ENCODE measurements at places on chromosomes 1 and 21.
A peak's percentile ranks its signal among the peaks of the same experiment; 100 is the strongest.

DNA sequence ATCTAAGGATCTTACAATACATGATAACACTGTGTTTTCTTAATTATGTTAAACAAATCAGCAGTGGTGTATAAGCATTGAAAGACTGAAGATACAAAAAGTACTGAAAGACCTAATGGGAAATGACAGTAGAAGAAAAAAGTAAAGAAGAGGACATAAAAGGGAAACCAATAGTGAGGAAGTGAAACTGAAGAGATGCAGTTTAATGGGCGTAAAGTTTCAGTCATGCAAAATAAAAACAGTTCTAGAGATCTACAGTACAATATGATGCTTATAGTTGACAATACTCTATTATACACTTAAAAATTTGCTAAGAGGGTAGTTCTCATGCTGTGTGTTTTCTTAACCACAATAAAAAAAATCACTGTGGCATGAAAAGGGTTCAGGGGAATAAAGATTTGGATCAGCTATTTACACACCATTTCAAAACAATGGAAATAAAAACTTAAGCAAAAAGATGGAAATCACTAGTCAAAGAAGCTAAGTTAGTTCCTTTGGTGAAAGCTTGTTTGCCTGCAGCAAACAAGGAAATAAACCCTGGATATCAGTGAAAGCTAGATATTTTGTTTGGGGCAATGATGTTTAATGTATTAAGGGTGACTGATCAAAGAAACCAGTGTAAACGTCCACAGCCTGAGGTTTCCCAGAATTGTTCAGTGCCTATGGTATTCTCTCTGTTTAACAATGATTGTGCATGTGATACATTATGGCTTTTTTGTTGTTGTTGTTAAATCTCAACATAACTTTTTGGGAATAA, 1160.8 kb upstream of the ADGRL2 start:
- DNase-seq: no peak

DNA sequence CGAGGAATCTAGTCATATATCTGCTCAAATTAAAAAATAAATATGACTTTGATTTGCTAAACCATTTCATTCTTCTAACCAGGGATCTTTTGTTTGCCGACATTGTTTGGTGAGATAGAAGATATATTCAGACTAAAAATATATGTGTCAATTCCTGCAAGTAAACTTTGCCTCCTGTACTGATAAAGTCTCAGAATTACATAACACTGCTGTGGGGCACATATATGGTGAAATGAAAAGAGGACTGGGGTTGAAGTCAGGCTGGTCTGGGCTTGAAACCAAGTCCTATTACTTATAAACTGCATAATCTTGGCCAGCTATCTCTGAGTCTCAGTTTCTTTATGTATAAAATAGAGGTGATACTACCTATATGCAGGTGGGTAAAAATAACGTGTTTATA, 9.8 kb downstream of the SCMH1 start:
- DNase-seq: no peak

- DNase-seq: peak; percentile 56
These were observed 1.9 kb downstream of the ZBTB48 start for GRCh38 chr1:6581561-6582305.

DNA sequence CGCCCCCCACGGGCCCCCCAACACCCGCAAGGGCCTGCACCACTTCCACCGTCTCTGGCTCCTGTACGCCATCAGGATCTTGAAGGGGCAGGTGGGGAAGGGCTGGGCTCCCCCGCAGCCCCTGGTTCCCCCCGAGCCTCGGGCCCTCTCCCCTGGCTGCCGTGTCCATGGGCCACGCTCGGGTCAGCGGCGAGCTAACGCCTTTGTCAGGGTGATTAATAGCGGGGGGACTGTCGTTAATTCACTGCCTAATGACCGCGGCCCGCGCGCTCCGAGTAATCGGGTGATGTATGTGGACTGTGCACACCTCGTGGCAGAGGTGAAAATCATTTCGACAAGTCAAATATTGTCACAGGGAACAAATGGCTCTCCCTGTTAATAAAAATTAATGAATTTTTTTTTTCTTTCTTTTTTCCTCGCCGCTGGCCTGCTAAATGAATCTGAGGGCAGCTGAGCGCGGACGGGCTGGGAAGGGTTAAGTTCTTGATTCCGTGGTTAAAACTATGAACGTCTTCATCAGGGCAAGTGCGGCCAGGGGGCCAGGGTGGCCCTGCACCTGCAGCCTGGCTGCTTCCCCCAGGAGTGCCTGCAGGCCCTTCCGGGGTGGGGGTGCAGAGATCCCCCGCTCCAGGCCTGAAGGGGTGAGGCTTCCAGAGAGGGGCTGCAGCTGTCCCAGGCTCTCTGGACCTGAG, 100.8 kb downstream of the PRDM16 start:
- no peak for DNase-seq

GRCh38 chr1:86696522-86696921, 7.9 kb upstream of the SH3GLB1 start:
- DNase-seq: no peak

DNA sequence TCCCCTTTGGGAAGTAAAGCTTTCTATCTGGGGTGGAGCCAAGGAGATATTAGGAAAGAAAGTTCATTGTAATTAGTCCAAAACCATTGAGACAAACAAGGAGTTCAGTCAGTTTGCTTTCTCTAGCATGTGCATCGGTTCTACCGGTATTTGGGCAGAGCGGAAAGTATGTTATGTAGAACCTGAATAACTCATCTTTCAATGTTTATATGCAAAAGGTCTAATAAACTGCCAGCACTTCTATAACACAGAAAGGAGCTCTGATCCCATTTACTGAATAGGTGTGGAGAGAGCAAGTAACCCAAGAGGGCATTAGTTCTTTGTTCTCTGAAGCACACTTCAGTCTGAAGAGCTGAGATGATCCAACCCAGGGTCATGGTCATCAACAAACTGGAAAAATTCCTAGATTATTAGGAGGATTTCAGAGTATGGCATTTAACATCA, 3.5 kb downstream of the TGFB2 start:
- DNase-seq: no peak

DNA sequence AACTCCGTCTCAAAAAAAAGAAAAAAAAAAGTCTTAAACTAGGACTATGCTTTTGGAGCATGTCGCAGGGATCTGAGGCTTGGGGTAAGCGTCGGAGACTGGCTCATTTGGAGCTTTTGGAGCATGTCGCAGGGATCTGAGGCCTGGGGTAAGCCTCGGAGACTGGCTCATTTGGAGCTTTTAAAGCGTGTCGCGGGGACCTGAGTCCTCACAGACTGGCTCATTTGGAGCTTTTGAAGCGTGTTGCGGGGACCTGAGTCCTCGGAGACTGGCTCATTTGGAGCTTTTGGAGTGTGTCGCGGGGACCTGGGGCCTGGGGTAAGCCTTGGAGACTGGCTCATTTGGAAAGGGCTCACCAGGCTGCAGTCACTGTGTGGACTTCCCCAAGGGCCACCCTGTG, 13.6 kb upstream of the TSPEAR start:
- DNase-seq: no peak

DNA sequence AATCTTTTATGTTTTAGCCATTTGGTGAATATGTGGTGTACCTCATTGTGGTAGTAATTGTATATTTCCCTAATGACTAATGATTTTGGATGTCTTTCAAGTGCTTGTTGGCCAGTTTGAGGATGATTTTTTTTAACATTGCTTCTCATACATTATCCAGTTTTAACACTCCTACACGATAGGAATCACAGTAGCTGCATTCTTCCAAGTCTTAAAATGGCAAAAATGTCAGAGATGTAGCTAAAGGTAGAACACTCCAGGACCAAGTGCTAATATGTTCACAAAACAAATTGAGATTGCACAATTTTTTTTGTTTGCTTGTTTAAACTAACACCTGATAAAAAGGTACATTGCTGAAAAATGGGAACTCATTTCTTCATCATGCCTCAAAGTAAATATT, 11.7 kb downstream of the USP25 start:
- no peak for DNase-seq

DNA sequence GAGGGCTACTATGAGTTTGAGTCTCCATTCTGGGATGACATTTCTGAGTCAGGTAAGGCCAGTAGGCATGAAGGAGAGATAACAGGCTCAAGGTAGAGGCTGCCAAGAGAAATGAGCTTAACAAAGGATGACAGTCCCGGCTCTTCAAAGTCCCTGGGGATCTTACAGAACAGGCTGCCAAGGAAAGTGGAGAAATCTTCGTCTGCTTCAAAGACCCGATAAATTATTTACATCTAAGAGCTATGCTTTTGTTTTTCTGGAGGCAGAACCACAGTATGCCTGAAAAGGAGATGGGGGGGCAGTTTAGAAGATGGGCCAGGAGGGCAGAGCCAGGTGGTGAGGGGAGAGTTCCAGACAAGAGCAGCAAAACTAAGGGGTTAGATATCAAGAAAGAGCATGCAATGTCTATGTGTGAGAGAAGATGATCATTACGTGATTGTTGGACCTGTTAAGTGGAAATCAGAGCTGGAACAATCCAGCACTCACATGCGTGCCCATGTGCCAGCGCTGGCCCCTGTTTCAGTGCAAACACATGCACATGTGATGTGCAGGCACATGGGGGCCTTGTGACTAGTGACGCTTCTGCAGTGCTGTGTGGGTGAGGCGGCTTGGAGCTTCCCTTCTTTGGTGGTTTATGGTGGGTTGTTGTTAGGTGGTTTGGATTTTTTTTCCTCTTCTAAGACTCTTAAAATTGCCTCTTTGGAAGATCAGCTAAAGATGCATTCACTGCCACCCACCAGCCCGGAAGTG, 25.7 kb downstream of the CAMK1G start:
- DNase-seq: no peak

DNA sequence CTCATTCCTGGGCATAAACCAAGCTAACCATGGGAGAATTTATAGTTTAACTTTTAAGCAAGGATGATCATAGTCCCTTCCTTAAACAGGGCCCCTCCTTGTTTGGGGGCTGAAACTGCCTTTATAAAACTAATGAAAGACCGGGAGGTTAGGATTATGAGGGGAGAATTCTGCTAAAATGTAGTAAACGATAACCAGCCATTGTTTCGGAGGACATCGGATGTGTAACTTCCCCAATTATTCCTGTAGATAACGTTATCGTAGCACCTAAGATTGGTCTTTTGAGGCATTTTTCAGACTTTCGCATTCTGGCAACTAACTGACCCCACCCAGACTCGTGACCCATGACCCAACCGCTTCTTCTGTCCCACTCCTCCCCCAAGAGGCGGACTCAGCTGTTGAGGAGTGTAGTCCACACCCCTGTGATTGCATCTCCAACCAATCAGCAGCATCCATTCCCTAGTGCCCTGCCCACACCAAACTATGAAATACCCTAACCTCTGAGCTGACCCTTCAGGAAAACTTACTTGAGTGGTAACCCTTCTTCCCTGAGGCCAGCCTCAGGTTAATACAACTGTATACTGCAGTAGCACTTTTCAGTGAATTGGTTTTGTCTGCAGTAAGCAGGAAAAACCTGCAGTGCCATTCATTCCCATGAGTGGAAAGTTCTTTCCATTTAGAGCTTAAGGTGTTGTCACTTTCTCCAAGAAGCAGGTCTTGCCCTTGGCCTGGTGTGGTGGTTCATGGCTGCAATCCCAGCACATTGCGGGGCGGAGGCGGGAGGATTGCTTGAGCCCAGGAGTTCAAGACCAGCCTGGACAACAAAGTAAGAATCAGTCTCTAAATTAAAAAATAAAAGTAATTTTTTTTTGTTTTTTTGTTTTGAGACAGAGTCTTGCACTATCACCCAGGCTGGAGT, 823 bp upstream of the SYF2 start:
- DNase-seq: peak; percentile 84

- DNase-seq: peak; percentile 72
These were observed 9.2 kb downstream of the IKBKE start for GRCh38 chr1:206479183-206480125.

GRCh38 chr1:33852711-33853110, 11.2 kb upstream of the HMGB4 start:
- no peak for DNase-seq

DNA sequence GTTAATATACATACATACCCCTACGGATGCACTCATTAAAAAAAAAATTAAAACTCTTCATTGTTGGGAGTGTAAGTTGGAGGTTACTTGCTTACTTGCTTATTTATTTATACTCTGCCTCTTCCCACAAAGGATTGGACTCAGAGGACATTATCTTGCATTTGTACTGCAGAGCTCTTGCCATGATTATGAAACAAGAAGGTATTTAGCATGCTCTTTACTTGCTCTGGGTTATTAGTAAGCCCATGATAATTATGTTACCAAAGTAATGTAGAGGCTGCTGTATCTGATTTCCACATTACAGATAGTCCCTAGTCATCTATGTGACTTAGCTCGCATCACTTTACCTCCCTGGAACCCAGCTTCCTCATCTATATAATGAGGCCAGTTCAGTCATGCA, 355.1 kb upstream of the PTBP2 start:
- DNase-seq: no peak

DNA sequence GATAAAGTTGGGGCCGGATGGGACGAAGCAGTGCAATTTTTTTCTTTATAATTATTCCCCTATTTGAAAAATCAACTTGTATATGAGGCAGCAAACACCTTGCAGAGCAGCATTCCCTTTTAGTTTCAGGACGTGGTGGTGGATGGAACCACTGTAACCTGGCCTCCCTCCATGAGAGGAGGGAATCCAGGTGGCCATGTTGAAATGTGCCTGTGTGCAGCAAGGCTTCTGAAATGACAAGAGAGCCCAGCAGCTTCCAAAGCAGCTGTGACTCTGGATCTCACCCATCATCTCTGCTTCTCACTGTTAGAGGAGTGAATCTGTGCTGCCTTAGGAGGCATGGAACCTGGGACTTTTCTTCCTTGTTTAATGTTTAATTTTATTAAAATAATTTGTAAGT, 42.3 kb downstream of the NFIA start:
- DNase-seq: no peak

DNA sequence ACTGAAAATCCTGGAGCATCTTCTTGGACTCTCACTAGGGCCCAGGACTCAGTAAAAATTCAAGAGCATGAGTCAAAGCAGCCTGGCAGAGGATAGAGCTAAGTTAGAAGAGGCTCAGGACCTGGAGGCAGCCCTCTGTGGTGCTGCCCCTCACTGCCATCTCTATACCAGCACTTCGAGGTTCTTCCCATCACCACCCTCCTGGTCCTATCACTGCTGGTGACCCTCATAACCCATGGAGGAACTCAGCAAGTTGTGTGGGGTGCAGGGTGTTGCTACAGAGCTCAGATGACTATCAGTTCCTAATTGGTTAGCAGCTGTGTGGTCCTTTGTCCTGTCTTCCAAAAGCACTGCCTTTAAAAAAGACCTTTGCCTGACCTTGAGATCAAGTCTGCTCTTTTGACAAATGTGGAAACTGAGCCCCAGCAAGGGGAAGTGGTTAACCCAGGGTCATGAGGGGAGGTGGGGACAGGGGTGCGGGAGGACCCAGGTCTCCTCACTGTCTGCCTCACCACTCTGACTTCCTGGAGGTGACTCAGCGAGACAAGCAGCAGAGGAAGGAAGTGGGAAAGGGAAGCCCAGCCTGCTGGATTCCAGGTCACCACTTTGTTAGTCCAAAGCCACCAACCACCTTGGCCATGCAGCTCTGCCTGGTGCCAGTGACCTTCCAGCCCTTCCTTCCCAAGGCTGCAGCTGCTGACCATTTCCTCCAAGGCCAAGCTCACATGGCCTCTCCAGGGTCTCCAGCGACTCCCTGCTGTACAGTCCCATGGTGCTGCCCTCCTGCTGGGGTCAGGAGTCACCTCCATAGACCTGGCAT, 199.4 kb upstream of the EDN2 start:
- DNase-seq: no peak

Data from ureter (tissue), 1 donor.